ENCODE measurements at places on chromosomes 16 and 17.

DNA sequence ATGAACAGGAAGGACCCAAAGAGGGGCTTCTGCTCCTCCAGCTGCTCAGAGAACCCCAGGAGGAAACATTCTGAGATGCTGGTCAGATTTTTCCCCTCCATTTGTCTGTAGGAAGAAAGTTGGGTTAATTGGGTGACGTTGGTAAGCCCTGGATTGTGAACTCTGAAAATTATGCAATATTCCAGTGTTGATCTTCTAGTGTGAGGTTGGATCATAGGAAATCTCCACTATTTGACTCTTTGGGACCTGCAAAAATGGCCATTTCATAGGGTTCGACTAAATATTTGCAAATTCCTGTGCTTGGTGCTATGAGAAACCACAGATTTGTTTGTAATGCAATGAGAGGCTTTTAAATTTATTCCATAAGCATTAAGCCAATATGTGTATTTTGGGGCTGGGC lies at the start of gene OR1G1:
TSS of gene OR1G1 (minus strand) at position 101 of the 400 bp plus-strand sequence. CDS start at position 101, 0 bp downstream.
- no peak for DNase-seq

- no peak for DNase-seq
Observed at GRCh38 chr16:228151-228851, 948 bp downstream of the LUC7L start.

- DNase-seq = no peak
Observed at GRCh38 chr17:1069847-1070246, 72.9 kb downstream of the TIMM22 start.

DNA sequence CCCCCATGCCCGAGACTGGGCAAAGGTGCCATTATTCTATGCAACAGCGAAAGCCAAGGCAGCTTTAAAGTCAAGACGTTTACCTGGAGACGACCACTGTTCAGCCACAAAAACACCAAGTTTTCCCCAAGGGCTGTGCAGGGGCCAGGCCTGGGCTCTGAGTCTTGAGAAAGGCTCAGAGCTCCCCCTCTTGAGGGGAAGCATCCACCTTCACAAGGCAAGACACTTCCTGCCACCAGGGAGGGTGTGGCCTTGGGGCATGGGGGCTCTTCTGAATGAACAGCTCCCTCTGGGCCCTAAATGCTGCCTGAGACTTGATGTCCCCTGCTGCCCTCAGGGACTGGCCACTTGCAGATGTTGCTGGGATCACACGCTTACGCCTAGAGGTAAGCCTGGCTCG lies 26.5 kb downstream of the PDIA2 start:
- DNase-seq = no peak

DNA sequence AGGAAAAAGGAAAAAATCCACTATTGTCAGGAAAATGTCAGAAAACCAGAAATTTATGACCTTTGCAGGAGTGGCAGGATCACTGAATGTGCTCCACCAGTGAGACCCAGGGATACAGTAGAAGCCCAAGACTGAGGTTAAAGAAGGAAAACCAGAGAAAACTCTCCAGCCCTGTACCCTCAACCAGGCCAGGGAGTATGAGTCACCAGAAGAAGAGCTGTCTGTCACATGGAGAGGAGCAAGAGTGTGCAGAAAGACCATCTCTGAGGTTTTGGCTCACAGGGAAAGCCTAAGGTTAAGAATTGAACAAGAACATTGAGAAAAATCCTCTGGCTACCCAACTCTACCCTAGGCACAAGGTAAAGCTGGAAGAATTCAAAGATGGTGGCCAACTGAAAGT lies 47.6 kb upstream of the MON1B start:
- DNase-seq = no peak

GRCh38 chr16:24822974-24823373 lies 22.8 kb upstream of the SLC5A11 start:
- DNase-seq = no peak

GRCh38 chr16:28558456-28558855 lies 4.7 kb downstream of the SGF29 start:
- DNase-seq = no peak
